ENCODE measurements at places on chromosomes 16 and 17.

DNA sequence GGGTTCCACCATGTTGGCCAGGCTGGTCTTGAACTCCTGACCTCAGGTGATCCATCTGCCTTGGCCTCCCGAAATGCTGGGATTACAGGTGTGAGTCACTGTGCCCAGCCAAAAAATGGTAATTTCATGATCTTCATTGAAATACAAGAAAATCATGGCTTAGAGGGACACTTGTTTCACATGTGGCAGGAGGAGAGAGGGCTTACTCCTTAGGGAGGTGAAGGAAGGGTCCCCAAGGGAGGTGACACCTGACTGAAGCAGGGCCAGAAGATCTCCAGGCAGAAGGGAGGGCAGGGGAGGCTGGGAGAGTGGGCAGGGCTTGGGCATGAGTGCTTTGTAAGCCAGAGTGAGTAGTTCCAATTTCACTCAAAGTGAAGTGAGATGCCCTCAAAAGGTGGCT, 20.0 kb upstream of the ITGAX start:
- DNase-seq, result no peak

- DNase-seq, result no peak
Observed at GRCh38 chr16:17152311-17152710, 318.4 kb downstream of the XYLT1 start.

GRCh38 chr17:71631483-71631882, 489.3 kb upstream of the SOX9 start:
- no peak for DNase-seq

- no peak for DNase-seq
Observed at GRCh38 chr16:86343796-86344585, 166.3 kb upstream of the FOXF1 start.

- DNase-seq, result no peak
Observed at GRCh38 chr16:17106243-17106791, 364.4 kb downstream of the XYLT1 start.

GRCh38 chr17:82582709-82583108, 63.2 kb downstream of the FOXK2 start:
- no peak for DNase-seq

DNA sequence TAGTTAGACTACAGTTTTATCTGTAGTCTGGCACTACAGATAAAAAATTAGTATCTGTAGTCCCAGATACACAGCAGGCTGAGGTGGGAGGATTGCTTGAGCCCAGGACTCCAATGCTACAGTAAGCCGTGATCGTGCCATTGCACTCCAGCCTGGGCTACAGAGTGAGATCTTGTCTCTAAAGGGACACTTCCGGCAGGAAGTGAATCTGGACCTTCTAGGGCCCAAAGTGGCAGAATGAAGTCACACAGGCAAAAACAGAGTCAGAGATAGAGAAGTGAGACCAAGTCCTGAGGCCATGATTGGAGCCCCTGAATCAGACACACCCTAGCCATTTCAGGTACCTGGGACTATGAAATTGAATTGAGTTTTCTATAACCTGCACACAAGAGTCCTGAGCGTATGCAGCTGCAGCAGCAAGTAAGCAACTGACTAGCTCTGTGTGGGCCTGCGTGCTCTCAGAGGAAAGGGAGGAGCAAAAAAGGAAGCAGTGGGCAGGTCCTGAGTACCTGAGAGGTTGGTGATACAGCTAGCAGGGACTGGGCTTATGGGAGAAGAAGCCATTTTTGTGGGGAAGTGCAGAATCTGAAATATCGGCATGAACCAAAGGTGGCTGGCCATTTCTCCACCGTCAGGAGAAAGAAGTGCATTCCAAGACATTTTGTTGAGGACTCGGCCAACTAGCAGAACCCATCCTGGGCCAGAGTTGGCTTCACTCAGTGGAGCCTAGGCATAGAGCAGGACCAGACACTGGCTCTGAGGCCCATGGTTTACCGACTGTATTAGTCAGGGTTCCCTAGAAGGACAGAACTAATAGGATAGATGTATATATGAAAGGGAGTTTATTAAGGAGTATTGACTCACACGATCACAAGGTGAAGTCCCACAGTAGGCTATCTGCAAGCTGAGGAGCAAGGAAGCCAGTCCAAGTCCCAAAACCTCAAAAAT, 27.2 kb upstream of the BRD7 start:
- no peak for DNase-seq

DNA sequence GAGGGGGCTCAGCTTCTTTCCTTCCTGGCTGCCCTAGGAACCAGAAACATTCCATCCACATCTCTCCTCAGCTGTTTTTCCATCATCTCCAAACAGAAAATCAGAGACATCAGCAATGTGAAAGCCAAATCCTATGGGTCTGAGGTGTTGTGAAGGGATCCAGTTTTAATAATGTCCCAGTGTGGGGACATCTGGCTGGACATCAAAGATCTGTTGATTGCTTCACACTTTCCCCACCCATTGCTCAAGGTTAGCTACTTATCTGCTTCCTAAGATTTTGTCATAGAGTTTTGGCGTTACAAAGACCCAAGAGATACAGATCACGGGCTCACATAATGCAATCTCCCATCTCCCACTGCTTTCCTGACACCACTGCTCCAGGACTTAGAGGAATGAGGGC, 47.8 kb upstream of the AXIN2 start:
- no peak for DNase-seq

GRCh38 chr17:73091770-73092522, 542 bp downstream of the SLC39A11 start:
- DNase-seq, result no peak

- DNase-seq, result no peak
Observed at GRCh38 chr17:21033350-21033749, 9.5 kb downstream of the USP22 start.

- DNase-seq, result no peak
Observed at GRCh38 chr17:11388054-11388453, 147.0 kb downstream of the SHISA6 start.

DNA sequence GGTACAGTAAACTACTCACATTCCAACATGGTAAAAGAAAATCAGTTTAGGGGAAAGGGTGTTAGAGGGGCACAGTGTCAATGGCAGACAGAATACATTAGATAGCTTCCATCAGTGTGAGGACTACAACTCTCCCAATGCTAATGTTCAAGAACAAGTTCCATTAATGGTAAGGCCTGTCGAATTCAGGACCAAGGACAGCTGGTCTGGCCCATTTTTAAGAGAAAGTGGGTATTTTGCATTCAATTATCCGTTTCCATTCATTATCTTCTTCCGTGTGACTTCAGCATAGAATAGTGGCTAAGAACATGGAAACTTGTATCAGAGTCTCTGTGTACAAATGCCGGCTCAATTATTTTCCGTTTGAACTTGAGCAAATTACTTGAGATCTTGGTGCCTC, 98.4 kb downstream of the XYLT1 start:
- no peak for DNase-seq

DNA sequence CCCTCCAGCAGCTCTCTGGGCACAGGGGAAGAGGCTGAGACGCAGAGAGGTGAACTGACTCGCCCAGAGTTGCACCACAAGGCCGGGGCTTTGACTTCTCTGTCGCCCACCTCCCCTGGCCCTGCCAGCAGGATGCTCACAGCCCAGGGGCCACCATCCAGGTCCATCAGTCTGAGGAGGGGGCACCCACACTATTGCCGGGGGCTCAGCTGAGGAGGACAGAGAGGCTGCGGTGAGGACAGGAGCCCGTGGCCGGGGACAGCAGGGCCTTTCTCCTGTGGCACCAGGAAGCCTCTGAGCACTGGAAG, 32.6 kb downstream of the KDM8 start:
- no peak for DNase-seq

DNA sequence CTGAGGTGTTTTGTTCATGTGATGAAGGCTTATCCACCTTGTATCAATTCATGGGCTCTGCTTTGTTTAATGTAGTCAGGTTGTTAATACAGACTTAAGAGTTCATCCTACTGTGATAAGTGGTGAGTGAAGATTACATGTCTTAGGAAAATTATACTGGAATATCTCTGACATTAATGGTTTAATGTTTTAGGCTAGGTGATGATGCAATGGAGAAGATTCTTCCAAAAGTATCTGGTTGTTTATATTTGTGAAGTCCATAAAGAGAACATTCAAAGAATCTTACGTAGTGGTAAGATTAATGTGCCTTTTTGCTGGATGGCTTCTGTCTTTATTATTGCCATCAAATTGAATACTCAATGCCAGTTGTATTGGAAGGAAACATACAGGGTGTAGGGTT, 236.4 kb downstream of the BCAS3 start:
- no peak for DNase-seq

DNA sequence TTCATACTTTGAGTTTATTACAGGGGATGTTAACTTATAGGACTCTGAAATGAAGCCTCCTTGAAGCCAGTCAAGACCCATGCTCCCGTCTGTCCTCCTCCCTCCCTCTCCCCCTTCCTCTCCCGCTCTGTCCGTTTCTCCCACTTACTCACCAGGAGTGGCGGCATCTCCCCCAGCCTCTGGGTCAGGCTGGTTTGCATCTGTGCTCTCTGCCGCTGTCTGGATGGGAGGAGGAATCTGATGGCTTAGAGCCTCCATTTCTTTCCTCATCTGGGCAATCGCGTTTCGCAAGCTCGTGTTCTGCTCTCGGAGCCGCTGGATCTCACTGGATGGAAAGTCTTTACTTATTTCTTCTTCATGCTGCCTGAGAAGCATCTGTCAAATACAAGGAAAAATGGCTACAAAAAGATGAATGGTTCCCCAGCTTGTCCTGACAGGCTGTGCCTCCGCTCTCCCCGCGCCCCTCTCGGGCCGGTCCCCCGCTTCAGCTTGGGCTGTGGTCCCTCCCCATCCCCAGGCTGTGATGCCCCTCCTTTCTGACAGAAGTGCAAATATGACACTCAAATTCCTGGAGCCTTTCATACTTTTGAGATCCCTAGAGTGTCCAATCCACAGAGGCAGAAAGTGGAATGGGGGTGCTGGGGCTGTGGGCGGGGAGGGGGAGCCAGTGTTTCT, 40.0 kb downstream of the CCDC57 start:
- no peak for DNase-seq

- no peak for DNase-seq
Observed at GRCh38 chr17:2779545-2779944, 16.7 kb upstream of the RAP1GAP2 start.

DNA sequence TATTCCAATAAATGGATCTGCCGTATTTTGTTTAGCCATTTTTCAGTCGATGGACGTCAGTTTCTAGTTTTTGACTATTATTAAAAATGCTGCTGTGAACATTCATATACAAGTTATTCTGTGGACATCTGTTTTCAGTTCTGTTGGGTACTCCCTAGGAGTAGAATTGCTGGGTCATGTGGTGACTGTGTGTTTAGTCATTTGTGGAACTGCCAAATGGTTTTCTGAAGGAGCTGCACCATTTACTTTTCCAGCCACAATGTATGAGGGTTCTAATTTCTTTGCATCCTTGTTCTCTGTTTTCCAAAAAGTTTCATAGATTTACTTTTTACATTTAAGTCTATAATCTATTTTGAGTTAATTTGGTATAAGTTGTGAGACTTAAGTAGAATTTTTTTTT, 29.5 kb downstream of the CYLD start:
- no peak for DNase-seq

GRCh38 chr17:55829995-55830612, 79.3 kb downstream of the PCTP start:
- no peak for DNase-seq

- DNase-seq, result no peak
Observed at GRCh38 chr16:80725566-80726162, 78.7 kb downstream of the CDYL2 start.

DNA sequence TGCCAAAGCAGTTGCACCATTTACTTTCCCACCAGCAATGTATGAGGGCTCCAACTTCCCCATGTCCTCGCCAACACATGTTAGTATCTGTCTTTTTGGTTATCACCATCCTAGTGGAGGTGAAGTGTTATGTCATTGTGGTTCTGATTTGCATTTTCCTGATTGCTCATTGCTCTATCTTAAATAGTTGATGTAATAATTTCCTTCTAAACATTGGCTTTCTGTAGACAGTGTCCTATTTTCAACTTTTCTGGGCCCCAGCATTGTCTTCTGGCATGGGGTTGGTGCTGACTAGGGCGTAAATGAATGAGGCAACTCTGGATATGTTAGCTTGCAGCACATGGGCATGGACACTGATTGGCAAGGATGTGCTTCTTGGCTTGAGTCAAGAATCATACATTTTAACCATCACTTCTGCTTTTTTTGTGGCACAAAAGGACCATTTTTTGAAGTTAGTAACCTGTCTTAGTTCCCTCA, 25.1 kb downstream of the PLCG2 start:
- no peak for DNase-seq

GRCh38 chr17:56678249-56679114, 85.0 kb downstream of the NOG start:
- no peak for DNase-seq

GRCh38 chr16:81518439-81518757, 73.8 kb downstream of the CMIP start:
- no peak for DNase-seq

GRCh38 chr17:79349506-79350400, 261.1 kb downstream of the RBFOX3 start:
- no peak for DNase-seq

DNA sequence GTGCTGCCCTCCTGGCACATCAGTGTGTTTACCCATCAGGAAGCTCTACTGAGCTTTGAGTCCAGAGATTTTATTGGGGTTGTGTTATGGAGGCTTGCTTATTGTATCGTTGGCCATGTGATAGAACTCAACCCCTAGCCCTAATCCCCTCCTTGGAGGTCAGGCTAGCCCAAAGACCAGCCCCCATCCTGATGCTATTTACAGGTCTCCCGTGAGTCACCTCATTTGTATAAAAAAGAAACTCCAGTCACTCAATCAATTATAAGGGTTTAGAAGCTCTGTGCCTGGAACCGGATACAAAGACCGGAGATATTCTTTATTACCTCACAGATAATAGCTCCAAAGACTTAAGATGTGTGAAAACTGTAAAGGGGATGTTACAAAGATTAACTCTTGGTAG, 405.9 kb downstream of the CNTNAP4 start:
- DNase-seq, result no peak

DNA sequence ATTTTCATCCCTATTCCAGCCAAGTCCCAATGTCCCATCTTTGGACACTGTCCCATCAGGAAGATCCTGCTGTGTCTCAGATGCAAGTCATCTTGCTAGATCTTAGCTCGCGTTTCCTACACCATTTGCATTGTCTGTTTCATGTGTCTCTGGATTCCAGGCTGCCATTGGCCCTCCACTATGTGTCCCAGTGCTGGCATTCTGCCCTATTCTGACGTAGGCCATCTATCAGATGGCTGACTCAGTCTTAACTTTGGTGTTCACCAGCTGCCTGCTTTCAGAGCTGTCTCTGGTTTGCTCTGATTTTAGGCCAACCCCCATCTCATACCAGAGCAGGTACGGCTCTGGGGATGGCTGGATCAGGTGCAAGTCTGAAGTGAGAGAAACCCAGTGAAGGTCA, 300.9 kb upstream of the ASIC2 start:
- DNase-seq, result no peak

DNA sequence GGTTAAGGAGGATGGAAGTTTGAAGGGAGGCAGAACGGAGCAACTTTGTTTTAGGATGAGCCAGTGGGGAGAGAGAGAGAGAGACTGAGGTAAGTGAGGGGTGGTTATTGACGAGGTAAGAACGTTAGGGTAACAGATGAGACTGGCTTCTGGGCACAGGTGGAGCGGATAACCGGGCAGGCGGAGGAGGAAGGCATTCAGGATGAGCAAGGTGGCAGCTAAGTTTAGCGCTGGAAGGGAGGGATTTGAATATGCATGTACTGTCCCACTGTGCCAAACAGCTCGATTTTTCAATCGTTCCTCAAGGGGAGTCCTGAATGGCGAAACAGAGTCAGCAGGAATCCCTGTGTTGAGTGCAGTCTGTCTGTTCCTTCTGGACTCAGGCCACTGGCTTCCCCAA, 35.8 kb downstream of the CACNG3 start:
- no peak for DNase-seq
